ENCODE measurements at places on chromosomes 5 and 9. TPM values are rescaled to one million over a fixed set of nuclear protein-coding genes. Genes with fewer than 3 reads are reported as not detected.

The TMEM252 gene
- total RNA-seq: not detected

The PTGES gene
- total RNA-seq: 0.56 TPM

The XRCC4 gene
- total RNA-seq: 12.8 TPM

- DNase-seq: no peak
These were observed 594.7 kb upstream of the WWC1 start for GRCh38 chr5:167696558-167697314.

- DNase-seq: no peak
These were observed 99.3 kb downstream of the SLC24A2 start for GRCh38 chr9:19689328-19690101.

The FAM174A gene
- total RNA-seq: 5.9 TPM

The IL3 gene
- 0.25 TPM for total RNA-seq

Data from activated CD8-positive, alpha-beta T cell treated with anti-CD3 and anti-CD28 coated beads for 36 hours (primary cell).